ENCODE measurements at places on chromosomes 1 and 21.

- DNase-seq, result no peak
Observed at GRCh38 chr21:41662161-41662560, 104.7 kb downstream of the RIPK4 start.

DNA sequence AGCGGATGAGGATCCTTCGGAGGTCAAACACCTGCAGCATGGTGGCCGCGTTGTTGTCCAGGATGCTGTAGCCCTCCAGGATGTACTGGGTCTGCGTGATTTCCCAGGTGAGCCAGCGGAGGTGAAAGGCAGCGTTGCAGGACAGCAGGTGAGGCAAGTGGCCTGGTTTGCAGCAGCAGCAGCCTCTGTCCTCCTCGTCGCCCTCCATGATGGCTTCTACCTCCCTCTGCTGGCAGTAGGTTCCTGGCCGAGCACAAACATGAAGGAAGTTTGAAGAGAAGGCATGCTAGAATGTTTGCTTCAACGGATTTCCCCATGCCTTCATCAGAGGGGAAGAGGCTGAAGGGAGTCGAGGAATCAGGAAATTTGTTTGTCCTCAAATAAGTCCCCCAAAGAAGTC lies 74.7 kb downstream of the NTPCR start:
- DNase-seq, result no peak

DNA sequence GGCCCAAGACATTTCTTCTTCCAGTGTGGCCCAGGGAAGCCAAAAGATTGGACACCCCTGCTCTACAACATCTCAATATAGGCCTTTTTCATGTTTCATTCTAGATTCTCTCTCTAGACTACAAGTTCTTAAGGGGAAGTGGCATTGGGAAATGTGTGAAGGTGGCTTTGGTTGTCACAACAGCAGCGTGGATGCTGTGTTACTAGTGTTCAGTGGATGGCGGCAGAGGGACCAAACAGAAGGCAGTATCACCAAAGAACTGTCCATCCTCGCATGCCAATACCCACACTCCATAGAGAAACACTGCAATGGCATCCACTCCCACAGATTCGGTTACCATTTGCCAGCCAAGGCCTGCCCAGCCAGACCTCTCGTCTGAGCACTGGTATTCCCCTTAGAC lies 24.3 kb upstream of the IFNAR2 start:
- no peak for DNase-seq

- no peak for DNase-seq
Observed at GRCh38 chr1:226870401-226871279, at the start of gene PSEN2. TSS of gene PSEN2 (plus strand) at chr1:226870616. CDS start at chr1:226881908, 11,292 bp downstream.

DNA sequence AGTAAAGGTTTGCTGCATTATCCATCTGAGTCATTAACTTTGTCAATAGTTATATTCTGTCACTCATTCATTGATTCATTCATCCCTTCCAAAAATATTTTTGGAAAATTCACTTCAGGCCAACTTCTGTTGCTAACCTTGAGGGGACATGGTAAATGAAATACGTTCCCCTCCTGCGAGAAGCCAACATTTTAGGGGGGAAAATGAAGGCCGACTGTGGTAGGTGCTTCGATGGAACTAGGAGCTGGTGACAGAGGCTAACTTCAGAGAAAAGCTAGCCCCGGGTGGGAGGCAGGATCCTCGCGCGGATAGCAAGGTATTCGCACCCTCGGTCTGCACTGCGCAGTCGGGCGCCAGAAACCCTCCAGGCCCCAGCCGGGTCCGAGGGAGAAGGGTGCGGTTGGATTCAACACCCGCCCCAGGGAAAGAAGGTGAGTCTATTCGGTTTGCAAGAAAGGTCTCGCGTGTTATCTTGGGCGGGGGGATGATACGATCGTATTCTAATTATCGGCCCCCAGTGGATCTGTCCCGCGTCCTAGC lies 646 bp upstream of the RRP15 start:
- DNase-seq, result peak; percentile 46

Measured in dorsolateral prefrontal cortex (tissue), 122 donors.